ENCODE measurements at places on chromosomes 7 and 10. TPM values are rescaled to one million over a fixed set of nuclear protein-coding genes. Genes with fewer than 3 reads are reported as not detected.

The RHEB gene
- total RNA-seq, result 63.0 TPM

The OR6B1 gene
- total RNA-seq, result not detected

The CYP2C8 gene
- total RNA-seq, result 0.30 TPM

The AZGP1 gene
- total RNA-seq, result 39.4 TPM

The ITIH5 gene
- 28.4 TPM for total RNA-seq

The KAZALD1 gene
- 17.7 TPM for total RNA-seq

The RBP3 gene
- total RNA-seq, result not detected

The GTF2IRD2 gene
- 10.0 TPM for total RNA-seq

The ST8SIA6 gene
- 0.79 TPM for total RNA-seq

The PDCD11 gene
- 25.1 TPM for total RNA-seq

The TAS2R3 gene
- total RNA-seq, result 3.6 TPM

The CYP2W1 gene
- 17.4 TPM for total RNA-seq

The DNAH11 gene
- 0.89 TPM for total RNA-seq

The SPDYE6 gene
- not detected for total RNA-seq

- DNase-seq, result no peak
Observed at GRCh38 chr10:98474628-98475027, 27.9 kb upstream of the HPS1 start.

DNA sequence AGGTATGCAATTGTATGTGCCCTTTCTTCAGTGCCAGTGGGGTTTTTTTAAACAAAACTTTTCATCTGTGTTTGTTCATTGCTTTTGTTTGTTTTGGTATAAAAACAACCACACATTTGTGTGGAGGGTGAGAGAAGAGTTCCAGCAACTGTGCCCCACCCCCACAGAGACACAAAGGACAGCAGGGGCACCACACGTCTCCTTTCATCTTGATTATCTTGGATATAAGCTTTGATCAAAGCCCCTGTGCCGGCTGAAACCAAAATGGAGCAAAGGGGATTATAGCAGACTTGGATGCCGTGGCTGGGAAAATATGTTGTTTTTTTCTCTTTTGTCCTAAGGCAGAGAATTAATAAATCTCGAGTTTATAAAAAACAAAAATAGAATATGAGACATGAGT lies 111.8 kb upstream of the RSU1 start:
- DNase-seq, result no peak

GRCh38 chr7:116285252-116285651 lies 74.9 kb downstream of the TES start:
- no peak for DNase-seq

GRCh38 chr7:117411539-117411938 lies 15.8 kb downstream of the ASZ1 start:
- DNase-seq, result no peak

DNA sequence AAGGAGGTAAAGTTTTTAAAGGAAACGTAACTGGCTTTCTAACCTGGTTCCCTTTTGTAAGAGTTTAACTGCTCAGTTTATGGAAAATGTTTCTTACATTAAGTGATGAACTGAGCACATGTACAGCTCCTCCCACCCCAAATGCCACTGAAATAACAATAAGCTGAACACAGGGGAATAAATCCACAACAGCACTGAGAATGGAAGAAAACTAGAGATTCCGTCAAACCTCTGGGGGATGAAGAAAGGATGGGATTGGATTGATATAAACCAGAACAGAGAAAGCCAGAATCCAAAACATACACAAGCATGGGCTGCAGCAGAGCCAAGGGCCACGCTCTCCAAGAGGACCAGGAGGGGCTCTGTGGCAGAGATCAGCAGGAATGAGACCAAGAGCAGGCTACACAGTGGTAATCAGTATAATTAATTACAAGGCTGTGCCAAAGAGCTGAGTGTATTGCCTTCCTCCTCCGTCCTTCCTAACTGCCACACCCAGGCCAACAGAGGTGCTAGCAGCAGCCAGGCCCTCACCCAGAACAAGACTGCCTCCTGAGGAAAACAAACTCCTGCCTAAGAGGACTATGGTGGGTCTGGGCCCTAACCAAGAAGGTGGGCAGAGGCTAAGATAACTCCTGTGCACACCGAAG lies 73.9 kb downstream of the KIAA1549 start:
- DNase-seq, result peak; percentile 43

DNA sequence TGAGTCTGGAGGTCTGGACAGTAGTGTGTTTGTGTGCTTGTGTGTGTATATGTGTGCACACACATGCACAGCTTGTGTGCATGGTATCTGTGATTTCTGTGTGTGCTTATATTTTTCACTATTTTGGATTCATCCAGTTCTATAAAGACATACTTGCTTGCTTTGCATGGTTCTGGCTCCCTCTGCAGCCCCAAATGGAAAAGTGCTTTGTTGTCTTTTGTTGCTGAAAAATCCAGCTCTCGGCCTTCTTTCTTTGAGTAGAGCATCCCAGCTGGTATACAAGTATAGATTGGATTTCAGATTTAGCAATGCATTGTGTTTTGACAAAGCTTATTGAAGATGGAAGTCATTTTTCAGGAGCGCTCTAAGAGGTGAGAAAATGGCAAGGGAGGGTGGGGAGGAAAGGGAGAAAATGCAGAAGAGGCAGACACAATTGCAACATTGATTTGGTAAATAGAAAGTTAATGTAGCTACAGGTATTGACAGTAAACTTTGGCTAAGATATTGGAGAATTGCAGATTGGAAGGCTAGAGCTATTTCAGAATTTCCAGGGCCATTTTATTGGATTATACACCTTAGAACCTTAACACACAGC lies 333.9 kb downstream of the AUTS2 start:
- DNase-seq, result peak; percentile 51

DNA sequence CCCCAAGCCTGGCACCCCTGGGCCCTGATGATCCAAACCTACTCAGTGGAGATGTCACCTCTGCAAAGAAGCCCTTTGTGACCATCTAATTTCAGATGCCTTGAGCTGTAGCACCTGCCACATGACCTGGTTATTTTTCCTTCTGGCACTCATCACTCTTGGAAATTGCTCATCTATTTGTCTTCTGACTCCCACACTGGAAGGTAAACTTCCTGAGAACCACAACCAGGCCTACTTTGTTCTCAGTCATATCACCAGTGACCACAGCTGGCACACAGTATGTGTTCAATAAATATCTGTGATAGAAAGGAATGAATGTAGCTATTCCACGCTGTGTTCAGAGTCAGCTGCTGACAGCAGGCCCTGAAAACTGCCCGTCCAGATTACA lies 97.1 kb downstream of the SH3PXD2A start:
- no peak for DNase-seq

- DNase-seq, result no peak
Observed at GRCh38 chr7:5701085-5701914, 80.2 kb downstream of the RNF216 start.

- no peak for DNase-seq
Observed at GRCh38 chr10:24502801-24503460, 220.8 kb downstream of the ARHGAP21 start.

GRCh38 chr7:140506788-140507464 lies 27.6 kb upstream of the MKRN1 start:
- DNase-seq, result no peak

GRCh38 chr10:1380088-1380671 lies 324.0 kb downstream of the WDR37 start:
- DNase-seq, result no peak

DNA sequence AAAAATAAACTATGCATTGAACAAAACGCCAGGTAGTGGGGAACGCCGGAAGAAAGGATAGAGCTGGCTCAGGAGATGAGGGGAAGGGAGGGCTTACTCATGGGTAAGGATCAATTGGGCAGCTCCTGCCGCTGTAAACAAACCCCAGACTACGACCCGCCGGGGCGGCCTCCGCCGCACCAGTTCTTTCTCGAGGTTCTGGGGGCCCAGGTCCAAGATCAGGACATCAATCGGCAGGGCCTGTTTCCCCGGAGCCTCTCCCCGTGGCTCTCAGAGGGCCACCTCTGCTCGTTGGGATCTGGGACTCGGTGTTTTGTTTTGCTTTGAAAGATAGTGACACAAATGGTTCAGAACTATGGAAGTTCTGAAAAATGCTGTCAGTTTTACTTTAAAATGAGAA lies 140.4 kb downstream of the ELFN1 start:
- no peak for DNase-seq

DNA sequence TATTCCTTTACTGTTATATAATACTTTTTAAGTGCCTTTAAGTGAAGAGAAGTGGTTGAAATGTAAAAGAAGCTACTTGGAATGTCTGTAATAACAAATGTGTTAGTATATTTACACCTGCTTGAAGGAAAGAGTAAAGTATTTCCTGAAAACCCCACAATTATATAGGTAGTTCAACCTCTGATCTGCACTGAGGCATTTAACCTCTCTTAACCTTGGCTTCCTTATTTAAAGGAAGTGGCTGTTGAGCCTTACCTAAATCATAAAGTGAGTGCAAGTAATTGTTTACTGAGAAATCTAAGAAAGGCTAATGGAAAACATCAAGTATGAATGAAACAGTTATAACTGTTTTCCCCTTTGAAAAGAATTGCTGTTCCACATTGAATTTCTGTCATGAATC lies 294.5 kb downstream of the ADK start:
- DNase-seq, result no peak

- DNase-seq, result no peak
Observed at GRCh38 chr7:137682596-137682995, 164.2 kb downstream of the DGKI start.

DNA sequence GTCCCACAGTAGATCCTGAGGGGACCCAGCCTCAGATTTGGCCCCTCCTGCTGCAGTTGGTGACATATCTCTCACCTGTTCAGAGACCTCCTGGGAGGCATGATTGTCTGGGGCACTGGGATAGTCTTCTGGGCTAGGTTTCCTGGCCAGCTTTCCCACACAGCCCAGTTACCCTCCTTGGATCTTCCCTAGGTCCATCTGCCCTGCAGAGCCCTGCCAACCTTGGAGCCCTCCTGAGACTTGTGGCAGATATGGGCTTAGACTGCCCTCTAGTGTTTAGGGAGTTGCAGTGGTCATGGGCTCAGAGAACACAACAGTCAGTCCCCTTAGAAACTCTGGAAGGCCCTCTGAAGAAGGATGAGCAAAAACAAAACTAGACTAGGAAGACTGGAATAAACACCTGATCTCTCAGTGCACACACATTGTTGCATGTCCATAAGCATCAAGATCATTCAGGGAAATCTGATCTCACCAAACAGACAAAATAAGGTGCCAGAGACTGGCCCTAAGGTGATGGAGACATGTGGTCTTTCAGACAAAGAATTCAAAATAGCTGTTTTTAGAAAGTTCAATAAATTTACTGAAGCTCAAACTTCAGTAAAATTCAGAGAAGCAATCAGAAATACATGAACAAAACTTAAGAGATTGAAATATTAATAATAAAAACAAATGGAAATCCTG lies 324.6 kb downstream of the ATRNL1 start:
- no peak for DNase-seq

DNA sequence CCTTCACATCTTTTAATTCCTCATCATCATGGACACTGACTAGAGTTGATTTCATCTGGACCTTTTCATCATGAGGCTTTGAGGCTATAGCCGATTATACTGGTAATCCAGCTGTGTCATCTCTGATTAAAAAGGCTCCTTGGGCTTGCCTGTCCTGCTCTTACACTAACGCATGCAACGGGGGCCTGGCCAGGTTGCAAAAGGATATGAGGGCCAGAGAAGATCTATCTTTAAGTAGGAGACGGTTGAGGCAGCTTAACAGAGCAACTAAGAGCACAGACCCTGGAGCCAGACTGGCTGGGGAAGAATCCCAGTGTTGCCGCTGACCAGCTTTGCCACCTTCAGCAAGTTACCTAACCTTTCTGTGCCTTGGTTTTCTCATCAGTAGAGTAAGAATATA lies 211.5 kb downstream of the PTEN start:
- DNase-seq, result no peak

GRCh38 chr7:144670218-144670617 lies 165.6 kb downstream of the TPK1 start:
- DNase-seq, result peak; percentile 41

DNA sequence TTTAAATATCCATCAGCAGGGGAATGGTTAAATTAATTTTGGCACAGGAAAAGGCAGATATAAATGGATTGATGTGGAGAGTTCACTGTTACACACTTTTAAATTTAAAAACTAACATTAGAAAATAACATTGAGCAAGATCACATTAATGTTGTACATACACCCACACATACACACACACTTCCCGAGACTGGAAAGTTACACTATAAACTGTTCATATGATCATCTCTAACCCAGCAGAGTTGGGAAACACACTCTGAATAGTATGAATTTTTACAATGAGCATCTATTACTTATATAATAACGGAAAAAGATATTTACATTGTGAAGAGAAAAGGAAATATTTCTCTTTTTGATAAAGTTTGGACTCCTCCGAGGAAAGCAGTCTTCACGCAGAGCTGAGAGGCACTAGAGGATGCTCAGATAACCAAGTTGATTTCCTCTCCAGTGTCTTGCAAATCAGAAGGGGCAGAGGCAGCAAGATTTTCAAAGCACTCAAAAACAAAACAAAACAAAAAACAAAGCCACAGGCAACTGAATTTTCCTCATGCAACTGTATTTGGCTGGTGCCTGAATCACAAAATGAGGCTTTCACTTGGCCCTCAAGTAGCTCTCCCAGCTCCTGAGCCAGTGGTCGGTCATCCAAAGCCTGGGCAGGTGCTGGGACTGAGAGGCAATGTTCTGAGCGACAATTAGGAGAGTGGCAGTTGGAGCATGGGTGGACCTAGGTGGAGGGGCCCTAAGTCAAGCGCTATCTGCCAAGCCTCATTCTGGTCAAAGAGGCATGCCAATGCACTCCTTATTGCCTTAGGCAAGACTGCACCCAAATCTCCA lies 10.5 kb upstream of the GATAD1 start:
- no peak for DNase-seq

- DNase-seq, result no peak
Observed at GRCh38 chr7:80298201-80298600, 163.6 kb downstream of the GNAI1 start.

DNA sequence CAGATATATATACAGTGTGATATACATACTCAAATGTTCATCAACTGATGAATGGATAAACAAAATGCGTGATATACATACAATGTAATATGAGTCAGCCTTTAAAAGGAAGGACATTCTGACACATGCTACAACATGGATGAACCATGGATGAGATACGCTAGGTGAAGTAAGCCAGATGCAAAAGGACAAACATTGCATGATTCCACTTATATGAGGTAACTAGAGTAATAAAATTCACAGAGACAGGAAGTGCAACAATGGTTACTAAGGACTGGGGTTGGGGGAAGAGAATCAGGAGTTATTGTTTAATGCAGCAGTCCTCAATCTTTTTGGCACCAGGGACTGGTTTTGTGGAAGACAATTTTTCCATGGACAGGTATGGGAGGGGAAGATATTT lies 47.3 kb upstream of the PIK3AP1 start:
- no peak for DNase-seq

- DNase-seq, result no peak
Observed at GRCh38 chr10:109620396-109620795, 302.9 kb downstream of the XPNPEP1 start.

DNA sequence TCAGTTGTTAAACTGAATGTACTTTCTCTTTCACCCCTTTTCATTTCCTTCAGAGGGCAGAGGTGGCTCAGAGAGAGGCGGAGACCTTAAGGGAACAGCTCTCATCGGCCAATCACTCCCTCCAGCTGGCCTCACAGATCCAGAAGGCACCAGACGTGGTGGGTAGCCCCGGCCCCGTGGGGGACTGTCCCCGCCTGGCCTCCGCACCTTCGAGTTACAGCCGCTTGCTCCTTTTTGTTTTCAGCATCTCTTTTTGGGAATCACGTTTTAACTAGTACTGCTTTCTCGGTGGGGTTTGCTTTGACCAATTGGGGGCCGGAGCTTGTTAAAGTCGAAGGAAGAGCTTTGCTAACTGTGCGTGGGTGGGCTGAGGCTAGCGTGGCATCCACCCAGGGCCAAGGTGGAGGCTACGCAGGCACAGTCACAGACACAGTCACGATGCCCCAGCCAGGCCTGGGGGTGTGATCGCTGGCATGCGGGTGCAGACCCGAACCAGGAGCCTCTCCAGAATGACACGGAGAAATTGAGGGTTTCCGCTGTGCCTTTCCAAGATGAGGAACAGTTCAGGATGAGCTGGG lies 116.2 kb upstream of the SH2B2 start:
- no peak for DNase-seq

Data from skin of body (tissue), 3 donors.